ENCODE measurements at places on chromosomes 13 and 19. TPM values are rescaled to one million over a fixed set of nuclear protein-coding genes. Genes with fewer than 3 reads are reported as not detected.

The PLD3 gene
- 169 TPM for total RNA-seq

The PLA2G4C gene
- total RNA-seq, result 84.7 TPM

The CEACAM7 gene
- total RNA-seq, result not detected

The SLC25A41 gene
- not detected for total RNA-seq

The ASPDH gene
- total RNA-seq, result 0.19 TPM

The FFAR2 gene
- not detected for total RNA-seq

The FXYD1 gene
- not detected for total RNA-seq

The OR7A5 gene
- total RNA-seq, result not detected

Data from bladder microvascular endothelial cell (primary cell).